ENCODE measurements at places on chromosomes 1 and 21.

- DNase-seq, result peak; percentile 97
These were observed 12.8 kb downstream of the ADAMTSL4 start for GRCh38 chr1:150561974-150562445.

DNA sequence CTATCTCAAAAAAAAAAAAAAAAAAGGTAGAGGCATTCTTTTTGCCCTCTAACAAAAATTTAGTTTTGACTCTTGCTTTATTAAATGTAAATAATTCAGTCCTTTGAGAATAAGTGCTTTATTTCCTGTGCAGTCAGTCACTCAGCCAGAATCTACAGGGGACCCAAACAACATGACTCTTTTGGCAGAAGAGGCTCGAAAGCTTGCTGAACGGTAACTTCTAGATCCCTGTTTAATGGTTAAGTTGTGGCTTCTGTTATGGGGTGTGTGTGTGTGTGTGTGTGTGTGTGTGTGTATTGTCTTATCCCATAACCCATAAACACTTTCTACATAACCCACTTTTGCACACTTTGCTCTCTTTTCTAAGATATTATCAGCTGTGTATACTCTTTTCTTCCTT, 54.9 kb upstream of the LAMC2 start:
- no peak for DNase-seq

DNA sequence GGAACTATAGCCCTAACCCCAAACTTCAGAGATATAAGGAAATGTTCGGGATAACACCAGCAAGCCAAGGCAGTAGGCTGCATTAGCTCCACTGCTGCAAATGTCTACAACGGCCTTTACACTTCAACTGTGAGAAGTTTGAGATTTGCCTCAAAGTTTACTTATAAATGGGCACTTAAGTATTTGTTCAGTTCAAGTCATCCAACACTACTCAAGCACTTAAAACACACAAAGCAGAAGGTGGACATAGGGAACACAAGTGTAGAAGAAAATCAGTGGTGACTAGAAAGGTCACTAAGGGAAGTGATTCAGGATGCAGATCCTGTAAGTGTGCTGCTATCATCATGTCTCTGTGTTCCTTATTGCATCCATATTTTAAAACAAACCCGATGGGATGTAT, 220.6 kb downstream of the SLC45A1 start:
- DNase-seq, result no peak

- no peak for DNase-seq
These were observed 24.4 kb downstream of the C4BPA start for GRCh38 chr1:207128336-207128921.

DNA sequence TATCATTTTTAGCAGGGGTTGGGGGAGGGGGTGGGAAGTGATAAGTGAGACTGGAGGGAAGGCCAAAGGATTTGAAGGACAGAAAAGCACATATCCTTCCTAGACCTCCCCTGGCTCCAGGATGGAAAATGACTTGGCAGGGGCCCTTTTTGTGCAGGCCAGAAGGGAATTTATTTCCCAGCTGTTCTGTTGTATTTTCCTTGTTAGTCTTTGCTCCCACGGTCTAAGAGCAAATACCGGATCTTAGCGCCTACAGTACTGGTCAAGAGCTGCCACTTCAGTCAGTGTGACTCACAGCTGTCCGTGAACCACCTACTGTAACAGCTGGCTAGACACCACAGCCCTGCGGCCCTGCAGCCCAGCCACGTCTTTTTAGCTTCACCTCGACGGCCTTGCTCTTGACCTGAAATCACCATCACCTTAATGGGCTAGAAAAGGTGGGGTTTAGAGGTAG, 51.0 kb upstream of the ERRFI1 start:
- no peak for DNase-seq

GRCh38 chr1:205435578-205436573, 14.0 kb upstream of the LEMD1 start:
- peak; percentile 69 for DNase-seq

DNA sequence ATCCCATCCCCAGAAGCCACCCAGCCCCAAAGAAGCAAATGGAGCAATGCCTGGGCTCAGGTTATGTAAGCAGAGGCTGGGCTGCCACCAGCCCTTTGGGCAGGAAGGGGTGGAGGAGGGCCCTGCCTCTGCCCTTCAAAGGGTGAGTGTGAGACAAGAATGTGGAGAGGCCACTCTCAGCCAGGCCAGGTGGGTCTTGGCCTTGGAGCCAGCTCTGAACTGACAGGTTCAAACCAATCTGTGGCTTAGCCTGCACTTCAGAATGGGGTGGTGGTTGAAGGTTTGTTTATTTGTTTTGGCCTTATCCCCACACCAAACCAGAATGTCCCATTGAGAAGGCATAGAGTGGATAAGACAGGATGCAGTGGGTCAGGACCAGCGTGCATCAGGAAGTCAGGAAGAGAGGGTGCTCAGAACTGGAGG, 29.8 kb downstream of the C1orf116 start:
- DNase-seq, result no peak

GRCh38 chr1:52641307-52641706, 8.3 kb downstream of the SHISAL2A start:
- DNase-seq, result no peak

GRCh38 chr1:229003233-229004031, 267.5 kb upstream of the RAB4A start:
- no peak for DNase-seq

- no peak for DNase-seq
These were observed 14.0 kb downstream of the FAAP20 start for GRCh38 chr1:2180297-2181245.

GRCh38 chr1:7705048-7705907, 65.8 kb upstream of the VAMP3 start:
- DNase-seq, result no peak
